ENCODE measurements at places on chromosomes 5 and 9.

- DNase-seq, result peak; percentile 63
Observed at GRCh38 chr9:37761511-37761910, 7.9 kb downstream of the TRMT10B start.

DNA sequence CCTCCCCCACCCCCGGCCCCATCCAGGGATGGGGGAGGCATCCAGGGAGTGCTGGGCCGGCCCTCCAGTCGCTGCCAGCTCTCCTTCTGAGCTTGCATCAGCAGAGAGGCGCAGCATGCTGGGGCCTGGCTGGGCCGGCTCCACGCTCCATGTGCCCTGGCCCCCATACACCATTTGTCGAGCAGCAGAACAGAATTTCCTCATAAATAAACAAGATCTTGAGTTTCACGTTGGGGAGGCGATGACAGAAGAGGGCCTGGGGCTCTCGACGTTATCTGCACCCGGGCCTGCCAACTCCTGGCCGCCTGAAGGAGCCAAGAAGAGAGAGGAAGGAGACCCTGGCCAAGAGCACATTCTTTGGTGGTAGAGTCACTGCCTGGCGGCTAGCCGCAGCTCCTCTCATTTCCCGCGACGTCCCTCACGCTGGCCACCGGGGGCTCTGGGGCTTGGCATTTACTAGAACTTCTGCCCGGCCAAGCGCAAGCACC, 177.0 kb downstream of the FGF18 start:
- DNase-seq, result peak; percentile 78

- no peak for DNase-seq
Observed at GRCh38 chr9:95499847-95500246, 16.9 kb downstream of the PTCH1 start.

- no peak for DNase-seq
Observed at GRCh38 chr5:110634475-110634874, 92.0 kb downstream of the TMEM232 start.

GRCh38 chr5:148732692-148733091, 78.4 kb upstream of the HTR4 start:
- no peak for DNase-seq

DNA sequence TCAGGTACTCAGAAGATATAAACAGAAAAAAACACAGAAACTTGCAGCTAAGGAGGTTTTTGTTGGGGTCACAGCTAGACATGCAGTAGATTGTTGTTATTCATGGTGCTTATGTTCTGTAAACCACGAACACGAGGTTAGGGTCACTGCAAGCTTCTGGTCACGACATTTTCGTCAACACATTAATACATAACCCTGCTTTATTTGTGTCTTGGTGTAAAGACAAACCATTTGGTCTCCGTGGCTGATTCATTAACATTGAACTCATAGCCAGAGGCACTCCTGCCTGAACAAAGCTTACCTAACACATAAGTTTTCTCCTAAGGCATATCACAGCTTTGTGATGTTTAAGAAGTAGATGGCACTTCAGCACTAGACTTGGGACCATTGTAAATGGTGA, 16.9 kb downstream of the TEK start:
- no peak for DNase-seq

- DNase-seq, result peak; percentile 56
Observed at GRCh38 chr9:137316012-137316981, 14.2 kb upstream of the NRARP start.

- peak; percentile 62 for DNase-seq
Observed at GRCh38 chr5:172721455-172722326, 49.3 kb downstream of the DUSP1 start.

GRCh38 chr9:1759771-1760300, 255.3 kb upstream of the SMARCA2 start:
- no peak for DNase-seq

- DNase-seq, result no peak
Observed at GRCh38 chr9:70511858-70512257, 97.4 kb upstream of the KLF9 start.

DNA sequence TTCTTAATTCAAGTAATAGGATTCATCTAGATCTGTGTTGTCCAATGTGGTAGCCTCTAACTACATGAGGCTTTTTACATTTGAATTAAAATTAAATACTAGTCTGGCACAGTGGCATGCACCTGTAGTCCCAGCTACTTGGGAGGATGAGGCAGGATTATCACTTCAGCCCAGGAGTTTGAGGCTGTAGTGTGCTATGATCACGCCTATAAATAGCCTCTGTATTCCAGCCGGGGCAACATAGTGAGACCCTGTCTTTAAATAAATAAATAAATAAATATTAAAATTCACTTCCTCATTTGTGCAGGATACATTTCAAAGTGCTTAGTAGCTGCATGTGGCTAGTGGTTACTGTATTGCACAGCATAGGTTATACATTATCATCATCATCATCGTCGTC, 91.8 kb downstream of the UBE2R2 start:
- no peak for DNase-seq

- no peak for DNase-seq
Observed at GRCh38 chr5:106423109-106423897, 1247.4 kb downstream of the EFNA5 start.
